ENCODE measurements at places on chromosomes 2 and 18. TPM values are rescaled to one million over a fixed set of nuclear protein-coding genes. Genes with fewer than 3 reads are reported as not detected.

DNA sequence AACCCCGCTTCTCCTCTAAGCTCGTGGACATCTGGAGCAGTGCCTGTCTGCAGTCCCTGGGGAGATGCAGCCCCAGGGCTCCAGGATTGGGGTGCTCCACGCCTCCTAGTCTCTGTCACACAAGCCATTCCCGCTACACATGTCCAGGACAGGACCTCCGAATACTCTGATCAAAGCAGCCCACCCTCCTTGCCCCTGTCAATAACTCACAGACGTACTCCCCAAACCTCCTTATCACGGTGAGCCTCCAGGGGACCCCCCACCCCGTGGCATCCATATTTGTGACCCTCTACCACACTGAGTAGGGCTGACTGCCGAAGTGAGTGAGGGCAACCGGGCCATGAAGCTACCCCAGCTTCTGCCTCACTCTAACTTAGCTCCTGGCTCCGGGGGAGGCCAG lies 727.7 kb downstream of the GALR1 start:
- H3K27ac ChIP-seq = no peak overlapping the region
- no peaks in the 10 kb centered on the region for H3K27me3 ChIP-seq
- H3K36me3 ChIP-seq = no peaks in the 10 kb centered on the region
- no peak for DNase-seq
- no peaks in the 10 kb centered on the region for H3K4me1 ChIP-seq

Gene C1QL2
- 0.10 TPM for total RNA-seq

DNA sequence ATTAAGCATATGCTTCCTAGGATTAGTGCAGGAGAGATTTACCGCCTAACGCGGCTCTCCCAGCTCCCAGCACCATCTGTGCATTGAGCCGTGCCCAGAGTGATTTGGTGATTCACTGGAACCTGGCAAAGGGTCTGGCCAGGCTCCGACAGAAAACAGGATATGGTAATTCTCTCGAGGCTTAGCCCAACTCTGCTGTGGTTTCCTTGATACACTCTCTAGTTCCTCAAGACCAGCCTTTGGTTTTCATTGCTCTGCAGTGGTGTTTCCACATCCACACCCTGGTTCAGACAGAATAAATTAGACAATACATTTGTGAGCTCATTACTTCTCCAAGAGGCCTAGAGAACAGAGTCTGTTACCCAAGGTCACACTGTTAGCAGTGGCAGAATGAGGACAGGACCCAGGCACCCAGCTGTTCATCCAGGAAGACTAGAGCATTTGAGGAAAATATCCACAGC lies 23.0 kb upstream of the SMAD2 start:
- no peaks in the 10 kb centered on the region for H3K4me1 ChIP-seq
- no peak overlapping the region for H3K4me3 ChIP-seq
- H3K27ac ChIP-seq = no peak overlapping the region
- H3K36me3 ChIP-seq = no peaks in the 10 kb centered on the region
- H3K27me3 ChIP-seq = no peaks in the 10 kb centered on the region
- no peak for DNase-seq

DNA sequence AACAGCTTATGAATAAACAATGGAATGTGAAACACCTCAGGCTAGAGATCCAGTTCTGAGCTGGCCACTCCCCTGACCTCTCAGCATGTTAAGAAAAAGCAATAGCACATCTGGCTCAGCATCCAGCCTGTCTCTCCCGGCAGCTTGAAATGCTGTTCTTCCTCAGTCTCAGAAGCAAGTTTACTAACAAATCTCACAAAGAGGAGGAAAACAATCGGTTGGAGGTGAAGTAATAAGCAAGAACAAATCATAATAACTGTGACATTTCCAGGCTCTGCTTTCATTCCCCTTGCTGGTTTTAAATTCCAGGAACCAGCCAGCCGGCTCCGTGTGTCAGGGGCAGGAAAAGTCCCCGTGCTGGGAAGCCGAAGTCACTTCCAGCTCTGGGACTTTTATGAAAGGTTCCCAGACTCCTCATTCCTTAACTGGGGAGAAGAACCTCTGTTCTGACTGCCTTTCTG lies 133.9 kb upstream of the ARL4C start:
- no peaks in the 10 kb centered on the region for H3K27me3 ChIP-seq
- no peaks in the 10 kb centered on the region for H3K36me3 ChIP-seq
- no peaks in the 10 kb centered on the region for H3K4me1 ChIP-seq
- H3K27ac ChIP-seq = no peak overlapping the region
- no peak overlapping the region for H3K4me3 ChIP-seq
- DNase-seq = no peak

DNA sequence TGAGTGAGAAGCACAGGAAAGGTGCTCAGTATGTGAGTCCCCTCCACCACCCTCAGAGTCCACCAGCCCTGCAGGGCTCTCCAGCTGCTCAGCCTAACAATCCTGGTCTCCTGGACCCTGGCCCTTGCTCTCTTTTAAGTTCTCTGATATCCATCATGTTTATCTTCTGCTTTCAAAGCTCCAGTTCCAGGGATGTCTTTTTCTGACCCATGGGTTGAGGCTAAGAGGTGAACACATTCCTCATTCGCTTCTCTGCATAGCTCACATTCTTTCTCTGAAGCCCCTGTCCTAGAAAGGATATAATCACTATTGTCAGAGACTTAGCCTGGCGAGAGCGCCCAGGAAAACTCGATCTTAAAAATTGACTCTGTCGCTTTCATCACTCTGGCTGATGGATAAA lies 86.4 kb downstream of the ARL4C start:
- no peak overlapping the region for H3K4me3 ChIP-seq
- H3K27me3 ChIP-seq = no peaks in the 10 kb centered on the region
- H3K27ac ChIP-seq = no peak overlapping the region

Gene SPP2
- total RNA-seq = 0.34 TPM

DNA sequence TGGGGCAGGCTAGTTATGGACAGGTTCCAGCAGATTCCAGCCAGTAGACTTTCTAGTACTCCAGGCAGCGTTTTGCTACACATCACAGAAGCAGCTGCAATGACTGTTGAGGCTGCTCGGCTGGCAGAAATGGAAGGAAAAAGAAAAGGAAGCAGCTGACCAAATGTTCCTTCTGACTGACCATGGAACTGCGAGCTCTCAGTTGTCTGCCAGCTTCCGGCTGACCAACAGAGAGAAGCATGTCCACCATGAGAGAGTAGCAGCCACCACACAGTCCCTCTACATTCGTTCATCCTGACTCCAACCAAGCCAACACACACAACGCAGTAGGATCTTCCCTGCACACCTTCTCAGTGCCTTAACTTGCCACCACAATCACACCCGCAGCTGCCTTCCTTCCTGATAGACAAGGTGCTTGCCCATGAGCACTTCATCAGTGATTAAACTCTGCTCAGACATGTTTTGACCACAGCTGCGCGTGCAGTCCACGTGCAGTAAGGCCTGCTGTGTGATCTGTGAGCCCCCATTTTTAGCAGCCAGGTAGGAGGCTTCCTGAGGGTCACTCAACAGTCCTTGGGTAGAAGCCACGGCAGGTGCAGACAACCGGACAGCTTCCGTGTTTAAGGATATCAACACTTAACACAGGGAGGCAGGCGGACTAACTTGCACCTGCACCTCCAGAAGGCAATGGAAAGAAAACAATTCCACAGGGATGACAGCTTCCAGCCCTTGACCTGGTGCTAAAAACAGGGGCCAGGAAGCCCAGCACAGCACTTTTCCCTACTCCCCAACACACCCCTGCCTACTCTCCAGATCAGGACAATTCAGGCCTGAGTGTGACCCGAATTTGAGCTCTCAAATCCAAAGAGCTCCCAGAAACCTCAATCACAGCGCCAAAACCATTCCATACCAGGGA lies 996 bp downstream of the TGFBRAP1 start:
- H3K27me3 ChIP-seq = no peaks in the 10 kb centered on the region
- peak overlapping the region; percentile 46 for H3K27ac ChIP-seq
- DNase-seq = peak; percentile 45
- H3K4me1 ChIP-seq = peaks cover 2% of the 10 kb centered on the region
- H3K36me3 ChIP-seq = no peaks in the 10 kb centered on the region

DNA sequence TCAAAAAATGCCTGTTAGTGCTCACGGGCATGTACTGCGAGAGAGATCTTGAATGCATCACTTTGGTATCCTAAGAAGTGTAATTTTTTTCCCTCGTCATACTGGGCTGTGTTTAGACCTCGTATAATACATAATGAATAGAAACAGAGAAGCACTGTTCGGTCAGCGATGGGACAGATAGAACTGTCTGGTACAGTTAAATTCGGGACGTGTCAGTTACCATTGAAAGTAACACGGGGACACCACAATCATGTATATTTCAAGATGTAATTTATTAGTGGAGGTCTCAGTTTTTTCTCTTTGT lies 1.8 kb downstream of the PKP4 start:
- H3K27me3 ChIP-seq = no peaks in the 10 kb centered on the region
- DNase-seq = no peak
- H3K27ac ChIP-seq = no peak overlapping the region
- peaks cover 3% of the 10 kb centered on the region for H3K4me1 ChIP-seq
- H3K4me3 ChIP-seq = peak overlapping the region; percentile 71

Gene ANKRD30B
- not detected for total RNA-seq

DNA sequence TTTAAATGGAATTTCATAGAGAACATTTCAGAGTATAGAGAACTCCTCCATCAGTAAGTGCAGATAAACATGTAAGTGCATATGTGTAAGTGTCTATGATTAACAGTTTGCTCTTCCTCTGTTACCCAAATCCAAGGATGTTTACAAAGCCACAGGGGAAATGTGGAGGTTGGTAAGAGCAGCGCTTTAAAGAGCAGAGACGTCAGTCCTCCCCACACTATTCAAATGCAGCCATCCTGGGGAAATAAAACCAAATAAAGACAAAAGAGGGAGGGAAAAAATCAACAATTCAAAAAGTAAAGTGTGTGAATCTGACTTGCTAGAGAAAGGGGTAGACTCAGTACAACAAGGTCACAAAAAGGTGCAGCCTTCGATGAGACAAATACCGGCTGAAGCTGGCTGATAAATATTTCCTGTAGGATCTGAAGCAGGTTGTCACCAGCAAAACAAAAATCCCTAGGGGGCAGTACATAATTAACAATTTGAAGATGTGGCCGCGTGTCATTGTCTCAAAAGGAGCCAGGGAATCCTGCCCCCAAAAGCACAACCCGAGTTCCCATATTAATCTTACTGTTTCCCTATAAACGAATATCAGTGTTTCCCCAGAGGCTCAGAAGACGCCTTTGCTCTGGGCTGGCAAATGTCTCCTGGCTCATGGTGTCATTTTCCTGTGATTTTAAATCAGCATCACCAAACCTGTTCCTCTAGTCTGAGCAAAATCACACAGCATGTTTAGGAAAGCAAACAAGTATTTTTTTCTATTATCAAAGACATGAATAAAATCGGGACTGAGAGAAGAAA lies 216.5 kb downstream of the CDCA7 start:
- H3K4me3 ChIP-seq = no peak overlapping the region

Gene RGPD4
- 0.23 TPM for total RNA-seq

DNA sequence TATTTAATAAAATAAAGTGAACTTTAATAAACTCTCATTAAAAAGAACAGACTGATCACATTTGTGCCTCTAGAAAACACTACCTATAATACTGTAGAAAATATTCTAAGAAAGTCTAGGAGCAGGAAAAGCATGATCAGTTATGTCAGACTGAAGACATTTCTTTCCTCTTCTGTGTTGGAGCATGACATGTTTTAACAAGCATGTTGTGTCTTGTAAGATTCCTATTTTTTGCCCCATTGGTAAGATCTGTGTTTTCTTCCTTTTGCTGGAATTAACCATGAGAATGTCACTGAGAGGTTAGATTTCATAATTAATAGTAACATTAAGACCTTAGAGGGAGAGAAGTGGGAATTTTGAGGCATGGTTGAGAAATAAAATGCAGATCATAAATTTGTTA lies 27.7 kb downstream of the LAMA3 start:
- H3K4me1 ChIP-seq = peaks cover 4% of the 10 kb centered on the region
- H3K27me3 ChIP-seq = no peaks in the 10 kb centered on the region
- H3K4me3 ChIP-seq = no peak overlapping the region
- H3K27ac ChIP-seq = no peak overlapping the region

GRCh38 chr2:128318776-128319464 lies at the start of gene HS6ST1:
Gene HS6ST1 (minus strand): TSS chr2:128318868. CDS start chr2:128318563, 305 bp downstream.
- H3K27me3 ChIP-seq = no peaks in the 10 kb centered on the region
- peak; percentile 93 for DNase-seq
- H3K27ac ChIP-seq = no peak within 1 kb of the TSS
- H3K36me3 ChIP-seq = no peaks in the 10 kb centered on the region

Gene HOXD3
- 12.9 TPM for total RNA-seq

- DNase-seq = no peak
- H3K36me3 ChIP-seq = peaks cover 3% of the 10 kb centered on the region
- no peaks in the 10 kb centered on the region for H3K27me3 ChIP-seq
- H3K4me1 ChIP-seq = no peaks in the 10 kb centered on the region
- no peak overlapping the region for H3K4me3 ChIP-seq
- H3K27ac ChIP-seq = no peak overlapping the region
Observed at GRCh38 chr2:216428618-216429350, 16.5 kb downstream of the SMARCAL1 start.

Gene KCNK3
- 3.1 TPM for total RNA-seq

- DNase-seq = no peak
- peaks cover under 1% of the 10 kb centered on the region for H3K4me1 ChIP-seq
- no peaks in the 10 kb centered on the region for H3K36me3 ChIP-seq
- no peak overlapping the region for H3K27ac ChIP-seq
- no peaks in the 10 kb centered on the region for H3K27me3 ChIP-seq
Observed at GRCh38 chr2:8368463-8368862, 313.4 kb upstream of the ID2 start.

GRCh38 chr2:157439824-157440186 lies 4.1 kb downstream of the CYTIP start:
- H3K36me3 ChIP-seq = no peaks in the 10 kb centered on the region
- DNase-seq = no peak
- no peak overlapping the region for H3K27ac ChIP-seq
- no peak overlapping the region for H3K4me3 ChIP-seq

- H3K4me1 ChIP-seq = peaks cover 23% of the 10 kb centered on the region
- no peaks in the 10 kb centered on the region for H3K36me3 ChIP-seq
- no peak for DNase-seq
- H3K4me3 ChIP-seq = no peak overlapping the region
Observed at GRCh38 chr2:101728865-101729264, 31.4 kb downstream of the MAP4K4 start.

GRCh38 chr2:55805686-55806085 lies 112.0 kb upstream of the PNPT1 start:
- H3K27ac ChIP-seq = no peak overlapping the region
- H3K4me1 ChIP-seq = no peaks in the 10 kb centered on the region
- H3K27me3 ChIP-seq = no peaks in the 10 kb centered on the region
- H3K36me3 ChIP-seq = no peaks in the 10 kb centered on the region
- DNase-seq = no peak
- H3K4me3 ChIP-seq = no peak overlapping the region

DNA sequence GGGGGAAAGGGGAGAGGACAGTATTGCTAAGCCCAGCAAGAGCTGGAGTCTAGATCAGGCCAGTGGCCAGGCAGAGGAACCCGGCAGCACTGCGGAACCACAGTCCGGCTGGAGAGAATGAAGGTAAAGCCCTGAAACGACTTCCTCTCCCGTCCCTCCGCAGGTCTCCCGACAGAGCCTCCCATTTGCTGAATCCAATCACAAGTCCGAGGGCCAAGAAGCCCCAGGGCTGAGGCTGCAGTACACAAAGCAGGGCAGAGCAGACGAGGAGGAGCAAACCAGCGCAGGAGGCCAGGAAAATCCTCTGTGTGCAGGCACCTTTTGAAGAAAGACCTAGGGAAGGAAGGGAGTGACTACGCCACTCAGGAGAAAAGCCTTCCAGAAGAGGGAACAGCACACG lies 104.4 kb downstream of the OSBPL1A start:
- H3K4me3 ChIP-seq = no peak overlapping the region
- DNase-seq = no peak
- H3K27me3 ChIP-seq = no peaks in the 10 kb centered on the region

Gene GALR1
- 0.03 TPM for total RNA-seq

Gene SLC5A7
- not detected for total RNA-seq

- H3K4me1 ChIP-seq = peaks cover 6% of the 10 kb centered on the region
- DNase-seq = no peak
- no peak overlapping the region for H3K4me3 ChIP-seq
Observed at GRCh38 chr18:77057006-77057395, 75.6 kb downstream of the MBP start.

All from ovary (tissue), 10 donors.